Hematopoietic multipotent progenitor cell treated with erythropoietin and hydrocortisone succinate and interleukin-3 and kit ligand, for 17 days (in vitro differentiated cells): ENCODE measurements at places on chromosomes 13 and 19.

GRCh38 chr13:85529218-85529594, 270.0 kb downstream of the SLITRK6 start:
- DNase-seq: no peak

- no peak for DNase-seq
Observed at GRCh38 chr13:47039106-47039505, 142.3 kb upstream of the HTR2A start.

DNA sequence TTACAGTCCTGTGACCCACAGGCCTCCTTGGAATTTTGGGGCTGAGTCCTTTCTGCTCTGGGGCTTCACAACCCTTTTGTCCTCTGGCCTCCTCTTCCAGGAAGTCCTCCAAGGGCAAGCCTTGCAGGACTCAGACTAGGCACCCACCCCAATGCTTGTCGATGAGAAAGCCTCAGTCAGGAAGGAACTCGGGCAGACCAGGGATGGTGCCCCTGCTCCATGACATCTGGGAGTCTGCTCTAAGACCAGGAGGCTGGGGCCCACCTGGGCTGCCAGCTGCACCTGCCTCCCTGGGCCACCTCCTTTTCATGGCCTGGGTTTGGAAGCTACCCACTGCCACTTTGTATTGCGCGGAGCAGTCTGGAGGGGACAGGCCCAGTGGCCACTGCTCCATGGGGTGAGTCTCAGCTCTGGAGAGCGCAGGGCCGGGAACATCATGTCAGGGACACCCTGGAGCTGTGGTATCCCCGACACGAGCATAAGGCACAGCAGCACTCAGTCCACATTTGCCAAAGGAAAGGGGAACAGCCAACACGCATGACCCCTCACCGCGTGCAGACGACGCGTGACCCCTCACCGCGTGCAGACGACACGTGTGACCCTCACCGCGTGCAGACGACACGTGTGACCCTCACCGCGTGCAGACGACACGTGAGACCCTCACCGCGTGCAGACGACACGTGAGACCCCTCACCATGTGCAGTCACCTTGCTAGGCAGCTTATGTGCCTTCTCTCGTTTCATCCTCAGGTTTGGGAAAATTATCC, 10.8 kb downstream of the C2CD4C start:
- no peak for DNase-seq

GRCh38 chr13:56515441-56515840, 625.3 kb upstream of the PRR20A start:
- no peak for DNase-seq

DNA sequence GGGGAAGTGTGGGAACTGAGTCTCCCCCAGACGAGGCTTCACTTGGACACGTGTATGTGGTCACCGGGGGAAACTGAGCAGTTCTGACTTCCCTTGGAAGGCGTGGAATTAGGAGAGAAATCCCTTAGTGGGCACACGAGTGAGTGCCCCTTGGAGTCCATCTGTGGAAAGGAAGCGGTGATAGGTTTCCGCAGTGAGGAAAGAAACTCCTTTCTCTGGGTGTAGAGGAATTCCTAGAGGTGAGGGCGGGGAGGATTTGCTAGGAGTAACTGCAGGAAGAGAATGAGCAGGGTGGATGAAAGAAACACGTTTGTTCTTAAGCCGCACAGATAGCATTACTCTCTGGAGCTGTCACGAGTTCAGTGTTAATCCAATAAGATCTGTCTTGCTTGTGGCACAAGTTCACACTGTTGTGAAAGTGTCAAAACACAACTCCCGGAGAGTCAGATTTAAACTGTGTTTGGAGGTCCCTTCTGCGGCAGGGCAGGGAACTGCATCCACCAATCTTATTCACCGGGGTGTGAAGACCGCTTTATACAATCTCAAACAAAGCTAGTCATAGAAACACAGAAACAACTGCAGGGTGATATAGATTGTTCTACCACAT, 1.2 kb downstream of the KL start:
- no peak for DNase-seq

- DNase-seq: no peak
Observed at GRCh38 chr13:48720621-48721020, 66.9 kb downstream of the CYSLTR2 start.

DNA sequence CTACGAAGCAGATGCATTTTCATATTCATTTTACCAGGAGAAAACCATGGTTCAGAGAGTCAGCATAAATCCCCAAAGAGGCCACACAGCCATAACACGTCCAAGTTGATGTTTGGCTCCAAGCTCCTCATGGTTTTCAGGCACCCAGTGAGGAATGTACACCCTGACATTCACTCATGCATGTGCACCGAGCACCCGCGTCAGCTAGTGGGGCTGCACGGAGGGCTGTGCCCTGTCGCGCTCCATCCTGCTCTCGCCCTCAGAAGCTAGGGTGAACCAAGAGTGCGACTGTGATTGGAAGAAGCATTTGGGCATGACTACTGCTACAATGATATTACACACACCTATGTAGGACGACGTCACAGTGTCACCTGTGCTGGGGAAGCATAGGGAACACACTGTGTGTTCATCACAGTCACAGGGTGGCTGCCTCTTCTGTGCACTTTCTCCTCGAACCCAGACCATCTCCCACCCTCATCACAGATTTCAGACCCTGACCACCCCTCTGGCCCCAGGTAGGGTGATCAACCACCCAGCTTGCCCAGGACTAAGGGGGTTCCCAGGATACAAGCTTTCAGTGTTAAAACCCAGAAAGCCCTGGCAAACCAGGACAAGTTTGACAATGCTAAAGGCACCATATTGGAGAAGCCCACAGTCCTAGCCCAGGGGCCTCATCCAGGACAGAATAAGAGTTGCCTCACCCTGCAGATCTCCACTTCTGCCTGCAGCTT, 148.6 kb upstream of the ZNF507 start:
- no peak for DNase-seq

- no peak for DNase-seq
Observed at GRCh38 chr19:43318203-43318602, 35.3 kb upstream of the CD177 start.

DNA sequence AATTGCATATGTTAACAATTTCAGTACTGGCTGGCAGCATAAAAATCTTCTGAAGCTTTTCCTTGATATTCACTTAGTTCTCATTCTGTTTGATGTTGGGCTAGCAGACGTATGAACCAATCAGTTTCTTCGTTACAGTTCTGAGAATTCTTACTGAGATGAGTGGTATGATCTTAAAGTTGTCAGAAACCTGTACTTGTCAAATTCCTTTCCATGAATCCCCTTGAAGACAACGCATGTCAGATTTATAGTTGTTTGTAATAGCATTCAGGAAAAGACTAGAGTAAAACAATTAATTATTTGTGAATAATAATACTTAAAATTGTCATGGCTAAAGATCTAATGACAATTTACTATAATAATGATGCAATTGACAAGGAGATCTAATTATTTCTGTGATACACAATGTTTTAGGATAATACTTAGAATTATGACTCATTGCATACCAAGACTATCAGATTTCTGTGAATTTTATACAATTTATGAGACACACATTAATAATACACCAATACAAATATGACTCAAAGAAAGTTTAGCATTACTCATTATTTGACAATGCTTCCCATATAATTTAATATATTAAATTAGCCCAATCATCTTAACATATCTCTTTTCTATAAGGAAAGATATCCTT, 447.2 kb downstream of the RFC3 start:
- DNase-seq: no peak

- no peak for DNase-seq
Observed at GRCh38 chr19:18202778-18203407, 949 bp downstream of the RAB3A start.

GRCh38 chr13:20182231-20182846, 10.4 kb downstream of the GJB2 start:
- DNase-seq: peak; percentile 50

DNA sequence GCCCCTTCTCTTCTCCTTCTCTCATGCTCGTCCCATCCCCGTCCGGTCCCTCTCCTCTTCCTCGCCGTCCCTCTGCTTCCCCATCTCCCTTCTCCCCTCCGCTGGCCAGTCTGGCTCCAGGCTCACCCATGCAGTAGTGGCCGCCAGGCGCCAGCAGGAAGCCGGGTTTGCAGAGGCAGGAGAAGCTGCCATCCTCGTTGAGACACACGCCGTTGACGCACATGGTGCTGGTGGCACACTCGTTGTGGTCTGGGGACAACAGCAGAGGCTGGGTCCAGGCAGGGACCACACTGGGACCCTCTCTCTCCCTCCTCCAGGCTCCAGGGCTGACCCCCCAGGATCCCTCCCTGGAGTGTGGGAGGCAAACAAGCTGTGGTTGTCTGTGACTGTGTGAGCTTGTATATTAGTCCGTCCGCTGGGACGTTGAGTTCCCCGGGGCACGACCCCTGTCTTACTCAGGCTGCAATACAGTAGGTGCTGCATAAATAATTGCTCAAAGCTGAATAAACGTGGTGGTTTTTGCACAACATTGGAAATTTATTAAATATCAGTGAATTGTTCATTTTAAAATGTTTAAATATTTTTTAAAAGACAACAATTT, 16.4 kb downstream of the FBN3 start:
- no peak for DNase-seq

DNA sequence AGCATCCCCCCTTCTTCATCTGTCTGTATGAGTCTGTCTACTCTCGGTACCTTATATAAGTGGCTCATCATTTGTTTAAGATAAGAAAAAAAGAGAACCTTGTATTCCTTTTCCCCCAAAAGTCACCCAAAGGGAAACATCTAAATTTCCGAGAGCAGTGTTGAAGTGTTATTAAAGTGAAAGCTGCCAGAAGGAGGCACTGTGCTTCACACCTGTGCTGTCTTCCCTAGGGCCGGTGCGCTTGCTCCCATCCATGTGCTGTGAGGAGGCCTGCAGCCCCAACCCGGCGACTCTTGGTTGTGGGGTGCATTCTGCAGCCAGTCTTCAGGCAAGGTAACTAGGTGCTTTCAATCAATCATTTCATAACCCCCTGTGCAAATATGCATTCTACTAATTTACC, 97.5 kb downstream of the TNFRSF19 start:
- DNase-seq: no peak

GRCh38 chr19:30406220-30407067, 34.3 kb downstream of the ZNF536 start:
- no peak for DNase-seq

- no peak for DNase-seq
Observed at GRCh38 chr13:22596171-22596863, 584.5 kb upstream of the SGCG start.

DNA sequence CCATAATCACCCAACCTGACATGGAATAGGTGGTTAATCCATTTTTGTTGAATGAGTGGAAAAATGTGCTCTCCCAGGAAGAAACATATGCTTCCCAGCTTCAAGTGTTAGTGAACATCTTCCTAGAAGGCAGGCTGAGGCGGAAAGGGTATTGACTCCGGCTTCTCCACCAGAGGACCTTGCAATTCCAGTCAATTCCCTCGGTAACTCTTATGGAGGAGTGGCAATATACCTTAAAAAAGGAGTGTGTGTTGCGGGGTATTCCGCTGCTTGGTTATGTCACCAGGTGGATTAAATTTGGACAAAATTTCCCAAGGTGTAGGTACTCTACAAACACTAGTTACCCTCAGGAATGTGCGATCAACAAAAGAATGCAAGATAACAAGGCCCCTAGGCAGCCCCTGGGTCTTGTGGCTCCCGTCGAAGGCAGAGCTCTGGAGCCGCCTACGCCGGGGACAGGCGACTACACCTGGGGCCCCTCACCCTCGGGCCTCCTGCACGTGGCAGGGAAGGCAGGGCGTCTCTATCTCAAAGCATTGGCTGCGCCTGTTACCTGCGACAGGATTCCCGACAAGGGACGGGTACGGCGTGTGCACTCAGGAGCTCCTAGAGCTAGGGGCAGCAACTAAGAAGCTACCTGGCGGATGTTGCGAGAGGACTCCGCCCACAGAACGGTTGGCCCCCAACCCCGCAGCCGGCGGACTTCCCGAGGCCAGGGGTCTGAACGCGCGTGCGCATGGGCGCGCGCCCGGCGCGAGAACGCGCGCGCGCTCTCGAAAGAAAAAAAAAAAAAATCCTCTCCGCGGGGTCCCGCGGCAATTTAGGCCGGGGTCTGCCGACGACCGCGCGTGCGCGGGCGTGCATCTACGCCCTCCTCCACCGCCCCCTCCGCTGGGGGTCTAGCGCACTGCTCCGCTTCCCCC, at the start of gene WDR87:
WDR87 (minus strand) TSS at position 649 of the 923 bp plus-strand sequence. CDS start 8,355 bp downstream, outside the sequence.
- no peak for DNase-seq

- no peak for DNase-seq
Observed at GRCh38 chr13:48576448-48577010, 43.6 kb upstream of the RCBTB2 start.

- DNase-seq: no peak
Observed at GRCh38 chr19:29952646-29953045, 10.6 kb downstream of the URI1 start.

- DNase-seq: no peak
Observed at GRCh38 chr19:4360081-4360569, 16.8 kb downstream of the MPND start.

DNA sequence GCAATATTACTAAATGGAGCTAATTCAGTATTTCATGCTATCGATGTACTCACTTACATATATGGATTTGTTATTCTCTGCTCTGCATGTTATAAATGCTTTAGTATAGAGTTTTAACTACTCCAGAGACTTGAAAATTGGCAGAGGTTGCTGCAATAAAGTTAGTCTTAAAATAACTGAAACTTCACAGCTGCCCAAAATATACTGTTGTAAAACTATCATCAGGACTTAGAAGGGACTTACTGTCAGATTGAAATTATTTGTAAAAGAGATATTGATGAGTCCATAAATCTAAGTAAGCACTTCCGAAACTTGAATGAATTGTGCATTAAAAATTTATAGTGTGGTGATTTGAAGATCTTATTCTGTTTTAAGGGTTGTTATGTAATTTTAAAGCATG, 1178.2 kb upstream of the PCDH20 start:
- DNase-seq: no peak

- peak; percentile 66 for DNase-seq
Observed at GRCh38 chr19:1847684-1848398, 442 bp downstream of the REXO1 start.

GRCh38 chr19:30551271-30551670, 179.1 kb downstream of the ZNF536 start:
- no peak for DNase-seq

GRCh38 chr13:36536546-36536945, 104.3 kb downstream of the CCNA1 start:
- no peak for DNase-seq

DNA sequence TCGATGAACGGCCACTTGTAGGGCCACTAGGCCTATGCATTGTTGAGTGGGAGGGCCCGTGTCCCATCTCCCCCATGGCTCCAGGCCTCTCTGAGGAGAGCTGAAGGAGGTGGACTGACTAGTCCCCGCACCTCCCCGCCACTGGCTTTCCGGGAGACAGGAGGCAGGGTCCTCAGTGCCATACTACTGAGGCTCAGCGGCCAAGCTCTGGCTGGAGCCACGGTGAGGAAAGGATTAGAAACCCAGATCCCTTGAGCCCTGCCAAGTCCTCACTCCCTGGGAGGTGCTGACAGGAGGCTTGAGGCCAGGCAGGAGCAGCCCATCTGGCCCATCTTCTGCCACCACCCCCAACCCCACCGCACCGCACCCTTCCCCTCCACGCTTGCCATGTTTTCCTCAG, 29.0 kb downstream of the CCDC8 start:
- no peak for DNase-seq

- no peak for DNase-seq
Observed at GRCh38 chr19:57682226-57682766, 519 bp downstream of the ZNF551 start.

GRCh38 chr13:27174766-27175455, 3.3 kb upstream of the USP12 start:
- peak; percentile 33 for DNase-seq
